ENCODE measurements at places on chromosomes 12 and 14.

- DNase-seq: no peak
Observed at GRCh38 chr12:76074701-76075336, 9.7 kb downstream of the NAP1L1 start.

GRCh38 chr14:97538749-97539410 is 741.7 kb downstream of the VRK1 start:
- DNase-seq: no peak

DNA sequence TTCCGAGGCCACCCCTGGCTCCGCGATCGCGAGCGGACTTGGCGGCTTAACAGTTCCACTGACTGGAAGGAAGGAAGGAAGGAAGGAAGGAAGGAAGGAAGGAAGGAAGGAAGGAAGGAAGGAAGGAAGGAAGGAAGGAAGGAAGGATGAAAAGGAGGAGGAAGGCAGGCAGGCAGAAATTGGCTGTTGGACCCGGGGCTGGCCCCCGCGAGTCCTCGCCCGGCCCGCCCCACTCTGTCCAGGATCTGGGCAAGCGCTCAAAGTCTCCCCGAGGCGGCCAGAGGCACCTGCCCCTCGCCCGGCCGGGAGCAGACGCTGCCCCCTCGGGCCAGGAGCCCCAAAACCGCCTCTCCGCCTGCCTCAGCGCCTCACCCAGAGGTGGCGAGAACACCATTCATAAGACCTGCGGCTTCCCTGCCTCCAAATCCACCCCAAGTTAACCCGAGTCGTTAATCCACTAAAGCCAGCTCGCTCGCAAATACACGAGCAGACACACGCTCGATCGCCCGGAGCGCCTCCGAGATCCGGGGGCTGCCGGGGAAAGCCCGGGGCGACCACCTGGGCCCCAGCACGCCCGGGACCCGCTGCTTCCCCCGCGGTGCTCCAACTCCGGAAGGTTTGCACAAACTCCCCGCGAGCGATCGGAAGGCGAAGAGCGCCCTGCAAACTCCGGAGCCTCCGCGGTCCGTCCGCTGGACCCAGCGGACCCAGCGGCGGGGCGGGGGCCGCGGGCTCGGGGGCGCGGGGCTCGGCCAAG is 844 bp downstream of the DPF3 start:
- no peak for DNase-seq

- peak; percentile 89 for DNase-seq
Observed at GRCh38 chr12:70660620-70661219, 23.5 kb upstream of the PTPRB start.
